Stimulated activated CD8-positive, alpha-beta memory T cell treated with anti-CD3 and anti-CD28 coated beads, Interleukin-15, amount 100 ng/mL, for 4 hours (primary cell): ENCODE measurements at places on chromosomes 12 and 14.

- no peak for DNase-seq
Measured at GRCh38 chr14:95268350-95268749, 51.4 kb downstream of the CLMN start.

DNA sequence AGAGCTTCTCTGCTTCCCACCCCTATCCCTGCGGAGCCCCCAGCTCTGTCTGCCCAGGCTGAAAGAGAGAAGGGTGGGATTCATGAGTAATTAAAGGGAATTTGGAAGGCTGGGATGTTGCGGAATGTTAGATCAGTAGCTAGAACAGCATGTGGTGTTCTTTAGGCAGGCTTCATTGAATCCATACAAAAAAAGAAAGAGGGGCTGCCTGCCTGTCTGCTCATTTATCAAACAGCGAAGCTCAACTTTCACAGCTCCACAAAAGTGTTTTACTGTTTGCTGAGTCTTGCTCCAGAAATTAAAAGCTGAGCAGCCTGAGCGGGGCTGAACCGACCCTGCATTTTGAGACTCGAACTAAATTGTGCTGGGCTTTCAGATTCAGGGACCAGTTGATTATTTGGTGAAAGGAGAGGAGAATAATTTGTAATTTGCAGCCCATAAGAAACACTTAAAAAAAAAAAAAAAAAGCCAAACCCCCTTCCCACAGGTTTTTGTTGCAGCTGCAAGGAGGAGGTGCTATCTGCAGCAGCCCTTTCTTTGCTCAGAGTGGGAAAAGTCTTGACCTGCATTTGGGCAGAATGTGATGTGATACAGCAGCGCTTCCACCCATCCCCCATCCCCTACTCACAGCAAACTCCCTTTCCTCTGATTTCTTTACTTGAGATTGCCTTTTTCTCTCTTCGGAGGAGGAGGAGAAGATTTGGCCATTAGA is 89.7 kb downstream of the RFX4 start:
- no peak for DNase-seq

GRCh38 chr12:57063991-57064685 is 14.2 kb upstream of the MYO1A start:
- no peak for DNase-seq

DNA sequence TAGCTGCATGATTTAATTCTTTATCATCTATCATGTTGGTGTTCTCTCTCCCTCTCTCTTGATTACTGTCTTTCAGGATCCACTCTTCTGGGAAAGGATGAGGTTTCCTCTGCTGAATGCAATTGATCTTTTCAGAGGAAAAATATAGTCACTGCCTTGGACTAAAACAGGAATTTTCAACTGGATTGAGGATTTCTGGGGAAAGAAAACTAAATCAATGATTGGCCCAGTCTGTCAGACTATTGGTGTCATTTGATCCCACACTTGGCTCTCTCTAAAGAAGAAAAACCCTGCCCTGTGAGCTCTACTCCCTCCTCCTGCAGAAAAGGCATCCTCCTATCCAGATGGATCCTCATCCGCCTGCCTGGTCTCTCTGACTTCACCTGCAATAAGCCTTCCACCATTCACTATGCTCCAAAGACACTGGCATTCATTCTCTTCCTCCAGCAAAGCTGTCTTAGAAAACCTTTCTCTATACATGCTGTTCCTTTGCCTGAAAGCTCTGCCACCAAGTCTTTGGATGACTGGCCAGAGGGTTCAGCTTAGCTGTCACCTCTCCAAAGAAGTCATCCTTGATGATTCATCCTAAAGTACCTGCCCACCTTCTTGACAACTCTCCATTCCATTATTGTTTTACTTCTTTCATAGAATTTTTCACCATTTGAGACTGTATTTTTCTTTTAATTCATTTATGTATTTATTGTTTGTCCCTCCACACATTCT is 127.7 kb upstream of the CAND1 start:
- DNase-seq: no peak

DNA sequence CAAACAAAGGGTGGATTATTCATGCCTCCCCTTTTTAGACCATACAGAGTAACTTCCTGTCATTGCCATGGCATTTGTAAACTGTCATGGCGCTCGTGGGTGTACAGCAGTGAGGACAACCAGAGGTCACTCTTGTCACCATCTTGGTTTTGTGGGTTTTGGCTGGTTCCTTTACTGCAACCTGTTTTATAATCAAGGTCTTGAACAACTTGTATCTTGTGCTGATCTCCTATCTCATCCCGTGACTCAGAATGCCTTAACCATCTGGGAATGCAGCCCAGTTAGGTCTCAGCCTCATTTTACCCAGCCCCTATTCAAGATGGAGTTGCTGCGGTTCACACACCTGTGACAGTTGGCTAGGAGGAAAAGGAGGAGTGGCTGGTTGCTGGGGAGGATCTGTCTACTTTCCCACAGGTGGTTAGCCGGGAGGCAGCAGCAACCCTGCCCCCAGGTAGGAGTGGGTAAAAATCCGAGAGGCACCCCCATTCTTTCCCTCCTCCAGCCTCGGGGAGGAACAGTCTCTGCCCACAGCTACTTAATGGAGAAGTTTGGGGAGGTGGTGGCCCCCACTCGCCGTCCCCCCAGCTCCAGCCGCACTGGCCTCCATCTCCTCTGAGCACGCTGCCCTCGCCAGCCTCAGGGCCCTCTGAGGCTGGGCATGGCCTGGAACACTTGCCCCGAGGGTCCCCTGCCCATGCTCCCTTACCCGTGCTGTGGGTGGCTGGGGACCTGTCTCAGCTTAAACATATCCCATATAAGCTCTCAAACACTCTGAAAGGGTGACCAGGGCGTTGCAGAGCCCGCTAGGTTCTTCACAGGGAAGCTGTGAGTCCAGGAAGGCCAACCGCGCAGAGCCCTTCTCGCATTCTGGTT is 41.7 kb downstream of the SMIM41 start:
- DNase-seq: no peak

DNA sequence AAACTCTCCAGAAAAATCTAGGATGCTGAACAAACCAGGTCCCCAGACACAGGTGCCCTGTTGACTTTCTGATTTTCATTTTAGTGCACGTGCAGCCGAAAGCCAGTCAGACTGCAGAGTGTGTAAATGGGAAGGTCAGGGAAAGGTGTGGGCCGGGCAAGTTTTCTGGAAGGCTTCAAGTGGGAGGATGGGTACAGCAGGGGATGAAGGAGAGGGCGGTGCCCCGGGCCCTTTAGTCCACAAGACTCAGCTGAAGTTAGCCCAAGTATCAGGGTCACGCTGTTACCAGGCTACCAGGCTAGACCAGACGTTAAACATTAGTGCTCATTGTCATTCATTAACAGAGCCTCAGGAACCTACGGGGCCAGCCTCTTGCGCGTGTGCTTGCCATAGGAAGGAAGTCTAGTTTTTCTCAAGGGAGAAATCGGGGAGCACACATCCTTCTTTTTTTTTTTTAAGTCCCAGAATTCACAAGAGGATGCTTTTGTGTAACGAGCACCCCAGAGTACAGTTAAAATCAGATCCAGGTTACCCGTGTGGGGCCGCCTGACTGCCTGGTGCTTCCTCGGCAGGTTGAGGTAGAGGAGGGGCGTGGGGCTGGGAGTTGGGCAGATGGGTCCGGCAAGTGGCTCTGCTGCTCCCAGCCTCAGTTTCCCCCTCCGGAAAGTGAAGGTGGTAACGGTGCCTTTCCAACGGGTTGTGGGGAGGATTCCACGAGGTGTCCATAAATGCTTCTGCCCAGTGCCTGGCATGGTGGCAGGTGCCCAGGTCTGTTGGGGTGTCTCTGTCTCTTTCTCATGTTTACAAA is 19.1 kb downstream of the BCL7A start:
- no peak for DNase-seq

DNA sequence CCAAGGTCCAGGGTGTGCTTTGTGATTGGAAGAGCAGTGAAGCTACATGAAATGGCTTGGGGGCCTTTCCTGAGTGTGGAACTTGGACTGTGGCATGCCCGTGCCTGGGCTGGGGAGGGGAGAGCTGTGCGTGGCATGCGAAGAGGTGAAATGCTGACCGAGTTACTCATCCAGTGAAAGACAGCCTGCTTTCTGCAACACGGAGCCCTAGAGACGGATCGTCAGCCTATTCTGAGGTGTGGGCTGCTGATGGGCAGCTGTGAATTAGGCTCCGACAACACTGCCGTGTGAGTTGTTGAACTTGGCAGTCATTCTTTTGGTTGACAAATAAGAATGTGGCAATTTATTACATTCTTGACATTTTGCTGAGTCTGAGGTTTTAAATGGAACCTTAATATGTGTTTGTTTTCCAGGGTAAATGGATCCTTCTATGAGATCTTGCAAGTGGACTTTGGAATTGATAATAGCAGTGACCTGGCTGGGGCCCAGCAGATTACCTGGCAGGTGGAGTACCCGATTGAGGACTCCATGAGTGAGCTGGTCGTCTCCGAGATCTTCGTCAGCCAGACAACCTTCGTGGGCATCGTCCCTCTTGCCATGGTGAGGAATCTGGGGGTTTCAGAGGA is 453.9 kb downstream of the AACS start:
- no peak for DNase-seq

DNA sequence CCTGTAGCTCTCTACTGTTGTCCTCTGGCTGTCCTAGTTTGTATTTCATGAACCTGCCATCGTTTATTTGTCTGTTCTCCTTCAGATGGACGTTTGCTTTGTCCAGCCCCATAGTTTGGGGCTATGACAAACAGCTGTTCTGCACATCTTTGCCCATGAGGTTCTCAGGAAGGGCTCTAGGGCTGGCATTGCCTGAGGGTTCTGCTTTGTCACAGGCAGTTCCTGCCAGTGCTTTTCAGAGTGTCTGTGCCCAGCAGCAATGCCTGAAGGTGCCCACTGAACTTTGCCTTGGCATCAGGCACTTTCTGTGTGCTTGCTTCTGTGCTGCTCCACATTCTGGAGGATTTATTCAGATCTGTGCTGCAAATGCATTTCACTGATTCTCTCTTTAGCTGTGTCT is 361.3 kb downstream of the TMEM121 start:
- no peak for DNase-seq

DNA sequence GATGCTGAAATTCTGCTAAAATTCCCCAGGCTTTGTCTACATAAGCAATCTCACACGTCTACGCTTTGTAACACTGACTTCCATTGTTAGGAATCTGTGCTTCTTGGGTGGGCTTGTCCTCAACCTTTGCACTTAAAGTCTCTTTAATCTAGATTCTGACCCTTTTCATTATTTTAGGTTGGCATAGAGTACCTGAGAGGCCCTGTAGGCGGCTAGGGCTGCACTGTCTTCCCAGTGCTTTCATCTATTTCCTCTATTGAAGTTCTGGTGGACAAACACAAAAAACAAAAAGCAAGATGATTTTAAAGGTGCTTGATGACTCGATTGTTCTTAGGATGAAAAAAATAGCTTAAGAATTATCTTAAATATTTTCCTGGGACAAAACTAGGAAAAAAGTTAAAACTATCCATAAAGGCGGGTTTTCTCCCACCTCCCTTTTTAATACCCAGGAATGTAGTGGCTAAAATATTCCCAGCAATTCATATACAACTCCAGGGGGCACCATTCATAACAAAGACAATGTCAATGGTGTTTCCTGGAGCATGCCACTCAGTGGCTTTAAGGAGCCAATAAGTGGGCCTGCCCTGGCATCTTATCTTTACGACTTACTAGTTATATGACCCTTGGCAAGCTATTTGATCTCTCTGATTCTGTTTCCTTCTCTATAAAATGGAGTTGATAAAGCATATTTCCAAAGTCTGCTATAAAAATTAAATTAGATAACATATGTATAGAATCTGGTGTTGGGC is 197.5 kb downstream of the STXBP6 start:
- no peak for DNase-seq

- DNase-seq: no peak
Measured at GRCh38 chr12:14364583-14365271, 755 bp upstream of the ATF7IP start.

GRCh38 chr12:33205981-33206380 is 233.6 kb downstream of the SYT10 start:
- no peak for DNase-seq

DNA sequence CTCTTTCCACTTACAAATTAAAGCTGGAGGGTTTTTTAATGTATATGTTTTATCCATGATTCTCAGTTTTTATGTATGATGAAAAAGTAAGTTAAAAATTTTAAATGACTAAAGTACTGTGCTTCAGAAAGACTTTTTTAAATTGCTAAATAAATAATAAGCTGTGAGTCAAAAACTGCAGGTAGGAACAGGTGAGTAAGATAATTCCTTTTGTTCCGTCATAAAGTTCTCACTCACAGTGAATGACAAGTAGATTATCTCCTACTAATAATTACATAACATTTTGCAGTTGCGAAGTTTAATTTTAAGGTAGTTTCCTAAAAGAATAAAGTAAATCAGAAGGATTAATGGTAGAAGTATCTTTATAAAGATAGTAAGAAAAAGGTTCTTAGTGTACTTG is 78.0 kb downstream of the PRKCH start:
- DNase-seq: no peak

- no peak for DNase-seq
Measured at GRCh38 chr14:56065621-56066290, 52.5 kb upstream of the PELI2 start.

DNA sequence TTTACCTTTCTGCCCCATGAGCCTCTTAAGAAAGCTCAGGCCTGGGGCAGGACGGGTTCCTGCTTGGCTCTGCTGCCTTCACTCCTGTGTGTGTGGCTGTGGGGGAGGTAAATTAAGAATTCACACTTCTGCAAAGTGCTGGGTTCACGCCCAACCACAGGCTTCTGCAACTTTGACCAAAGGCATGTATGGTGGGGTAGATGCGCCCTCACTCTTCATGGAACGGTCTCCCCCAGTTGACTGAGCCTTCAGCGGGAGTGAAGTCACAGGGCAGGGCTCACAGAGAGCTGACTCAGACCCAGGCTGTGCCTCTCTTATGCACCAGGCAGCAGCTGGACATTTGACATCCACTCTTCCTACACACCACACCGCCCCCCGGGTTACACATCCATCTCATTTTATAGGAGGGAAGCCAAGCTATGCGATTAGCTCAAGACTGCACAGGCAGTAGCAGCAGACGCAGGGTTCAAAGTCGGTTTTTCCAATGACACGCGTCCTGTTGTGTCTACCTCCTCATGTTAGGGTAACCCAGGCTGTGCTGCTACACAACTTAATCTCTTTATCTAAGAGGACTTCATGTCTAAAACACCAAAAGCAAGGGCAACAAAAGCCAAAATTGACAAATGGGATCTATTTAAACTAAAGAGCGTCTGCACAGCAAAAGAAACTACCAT is 15.4 kb upstream of the BCL11B start:
- no peak for DNase-seq

- DNase-seq: peak; percentile 3
Measured at GRCh38 chr12:90102957-90103652, 394.5 kb upstream of the ATP2B1 start.

- no peak for DNase-seq
Measured at GRCh38 chr12:93098077-93098476, 169.0 kb upstream of the EEA1 start.
